ENCODE measurements at places on chromosomes 4 and X. TPM values are rescaled to one million over a fixed set of nuclear protein-coding genes. Genes with fewer than 3 reads are reported as not detected.

Gene NDP
- total RNA-seq = not detected

Gene IKBKG
- total RNA-seq = 41.2 TPM

Gene TMEM128
- total RNA-seq = 19.9 TPM

Gene SPANXD
- not detected for total RNA-seq

Gene CDKL2
- 0.16 TPM for total RNA-seq

Gene ARR3
- not detected for total RNA-seq

DNA sequence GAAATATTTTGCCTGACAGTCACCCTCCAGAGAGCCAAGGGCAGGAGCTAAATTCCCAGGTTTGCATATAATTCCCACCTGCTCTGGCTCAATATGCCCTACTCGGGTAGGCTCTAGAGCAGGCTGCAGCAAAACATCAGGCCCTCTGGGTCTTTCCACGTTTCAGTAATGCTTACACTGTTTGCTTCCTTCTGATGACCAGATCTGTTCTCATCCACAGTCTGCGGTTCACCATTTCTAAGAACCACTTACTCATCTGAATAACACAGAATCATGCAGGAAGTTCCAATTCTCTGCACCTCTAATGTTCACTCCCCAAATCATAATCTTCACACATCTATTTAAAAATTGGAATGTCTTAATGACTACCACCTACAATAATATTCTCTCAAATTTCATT is 141.4 kb downstream of the PPP3CA start:
- peak; percentile 56 for DNase-seq

DNA sequence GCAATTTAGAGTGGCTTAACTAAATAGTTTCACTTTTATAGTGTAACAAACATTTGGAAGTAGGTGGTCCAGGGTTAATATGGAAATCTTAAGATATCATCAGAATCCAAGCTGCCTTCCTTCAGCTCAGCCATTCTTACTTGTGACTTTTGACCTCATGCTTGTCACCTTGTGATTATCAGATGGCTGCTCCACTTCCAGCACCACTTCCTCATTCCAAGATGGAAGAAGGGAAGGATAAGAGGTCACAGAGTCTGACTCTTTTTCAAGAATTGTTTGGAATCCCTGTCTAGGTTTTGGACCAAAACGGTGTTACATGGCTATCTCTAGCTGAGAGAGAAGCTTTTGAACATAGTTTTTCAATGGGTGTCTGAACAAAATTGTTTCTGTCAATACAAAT is 39.9 kb downstream of the MTTP start:
- no peak for DNase-seq

- DNase-seq = no peak
Observed at GRCh38 chr4:151329217-151330007, 4.0 kb upstream of the SH3D19 start.

- DNase-seq = no peak
Observed at GRCh38 chr4:1169691-1170096, 2.7 kb downstream of the SPON2 start.

GRCh38 chrX:123271902-123272301 is 87.8 kb downstream of the GRIA3 start:
- DNase-seq = no peak

GRCh38 chrX:112852851-112853250 is 12.2 kb upstream of the AMOT start:
- DNase-seq = no peak

- DNase-seq = no peak
Observed at GRCh38 chr4:169428376-169428775, 157.6 kb upstream of the SH3RF1 start.

GRCh38 chr4:141914746-141915145 is 278.4 kb downstream of the IL15 start:
- no peak for DNase-seq

GRCh38 chr4:41365681-41366080 is 109.0 kb downstream of the UCHL1 start:
- DNase-seq = no peak

GRCh38 chr4:110137829-110138228 is 60.6 kb downstream of the ELOVL6 start:
- DNase-seq = no peak

GRCh38 chrX:41180194-41180908 is 95.1 kb downstream of the USP9X start:
- DNase-seq = peak; percentile 11

Measured in activated T-helper 1 cell treated with anti-CD3 and anti-CD28 coated beads, Interleukin-12 subunit alpha, Interleukin-12 subunit beta, Interleukin-2, Interleukin-4 antibody, amounts not matched to agents 30 ng/mL and 10 ng/mL and 1 ng/mL, durations not matched to agents 14 hours and 24 hours and 36 hours (primary cell).